ENCODE measurements at places on chromosomes 6 and 20.

GRCh38 chr6:3330199-3330598 is 71.5 kb downstream of the PSMG4 start:
- no peaks in the 10 kb centered on the region for H3K27me3 ChIP-seq
- DNase-seq, result no peak
- peaks cover 42% of the 10 kb centered on the region for H3K4me1 ChIP-seq
- H3K4me3 ChIP-seq, result no peak overlapping the region

DNA sequence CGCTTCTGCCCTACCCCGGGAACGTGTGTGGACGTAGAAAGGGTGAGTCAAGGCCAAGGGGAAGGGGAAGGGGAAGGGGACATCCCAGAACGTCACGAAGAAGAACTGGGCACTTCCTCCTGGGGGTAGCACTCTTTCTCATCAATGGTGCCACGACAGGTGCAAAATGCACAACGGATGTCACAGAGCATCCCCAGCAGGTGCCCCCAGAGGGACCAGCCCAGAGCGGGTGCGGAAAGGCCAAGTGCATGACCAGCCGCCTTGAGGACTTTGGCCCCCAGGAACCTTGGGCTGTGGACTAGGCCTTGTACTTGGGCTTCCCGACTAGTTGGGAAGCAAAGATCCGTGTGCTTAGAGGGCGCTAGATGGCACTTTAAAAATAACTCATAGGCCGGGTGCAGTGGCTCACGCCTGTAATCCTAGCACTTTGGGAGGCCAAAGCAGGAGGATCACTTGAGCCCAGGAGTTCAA is 12.1 kb upstream of the SRC start:
- peaks cover 13% of the 10 kb centered on the region for H3K4me1 ChIP-seq
- no peak overlapping the region for H3K27ac ChIP-seq
- no peaks in the 10 kb centered on the region for H3K27me3 ChIP-seq
- H3K4me3 ChIP-seq, result no peak overlapping the region
- DNase-seq, result peak; percentile 75
- no peaks in the 10 kb centered on the region for H3K36me3 ChIP-seq

DNA sequence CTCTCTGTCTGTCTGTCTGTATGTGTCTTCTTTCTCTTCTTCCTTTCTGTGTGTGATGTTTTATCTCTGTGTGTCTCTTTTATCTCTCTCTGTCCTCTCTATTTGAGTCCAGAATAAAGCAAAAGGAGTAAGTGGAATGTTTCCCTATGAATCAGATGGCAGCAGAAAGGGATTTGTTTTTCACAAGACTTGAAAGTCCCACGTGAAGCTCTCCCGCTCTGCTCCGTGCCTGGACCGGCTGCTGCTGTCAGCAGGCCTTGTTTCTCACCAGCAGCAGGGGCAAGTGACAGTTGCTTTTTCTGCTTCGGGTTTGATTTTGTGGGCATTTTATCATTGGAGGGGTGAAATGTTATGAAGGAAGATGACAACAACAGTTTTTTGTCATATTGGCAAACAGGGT is 212.7 kb downstream of the PACRG start:
- no peak overlapping the region for H3K27ac ChIP-seq
- H3K4me1 ChIP-seq, result peaks cover 15% of the 10 kb centered on the region
- H3K27me3 ChIP-seq, result no peaks in the 10 kb centered on the region
- H3K36me3 ChIP-seq, result peaks cover 5% of the 10 kb centered on the region

DNA sequence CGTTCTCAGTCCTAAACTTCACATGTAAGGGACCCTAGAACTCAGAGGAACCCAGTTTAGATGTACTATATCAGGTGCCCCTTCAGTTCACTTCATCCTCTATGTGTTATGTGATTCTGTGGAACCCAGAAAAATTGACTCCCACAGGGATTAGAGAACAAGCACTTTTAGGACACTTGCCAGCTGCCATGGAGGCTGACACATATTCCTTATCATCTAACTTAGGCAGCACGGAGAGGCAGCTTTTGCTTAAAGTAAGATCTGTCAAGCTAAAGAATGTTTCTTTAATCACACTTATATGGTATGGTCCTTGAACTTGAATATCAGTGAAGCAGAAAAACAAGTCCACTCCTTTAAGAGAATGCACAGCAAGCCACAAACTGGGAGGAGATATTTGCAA is 701.5 kb upstream of the ID4 start:
- H3K4me1 ChIP-seq, result peaks cover 3% of the 10 kb centered on the region
- DNase-seq, result no peak
- no peaks in the 10 kb centered on the region for H3K27me3 ChIP-seq
- no peaks in the 10 kb centered on the region for H3K36me3 ChIP-seq
- no peak overlapping the region for H3K27ac ChIP-seq

DNA sequence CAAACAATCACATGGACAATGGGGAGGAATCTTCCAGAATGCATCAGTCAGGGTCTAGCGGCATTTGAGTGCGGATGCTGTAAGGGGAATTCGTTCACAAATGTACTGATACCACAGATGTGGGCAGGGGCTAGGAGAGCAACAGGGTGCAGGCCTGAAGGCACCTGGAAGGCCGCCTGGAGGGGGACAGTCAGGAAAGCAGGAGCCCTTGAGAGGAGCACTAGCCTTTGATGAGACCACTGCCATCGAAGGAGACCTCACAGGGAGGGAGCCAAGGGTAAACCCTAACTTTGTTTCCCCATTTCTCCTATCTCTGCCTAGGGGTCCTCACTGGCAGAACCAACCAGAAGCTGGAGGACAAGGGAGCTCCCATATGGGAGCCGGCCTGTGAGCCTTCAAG is 38.2 kb downstream of the MYB start:
- H3K4me3 ChIP-seq, result no peak overlapping the region
- H3K27me3 ChIP-seq, result no peaks in the 10 kb centered on the region
- no peaks in the 10 kb centered on the region for H3K36me3 ChIP-seq

DNA sequence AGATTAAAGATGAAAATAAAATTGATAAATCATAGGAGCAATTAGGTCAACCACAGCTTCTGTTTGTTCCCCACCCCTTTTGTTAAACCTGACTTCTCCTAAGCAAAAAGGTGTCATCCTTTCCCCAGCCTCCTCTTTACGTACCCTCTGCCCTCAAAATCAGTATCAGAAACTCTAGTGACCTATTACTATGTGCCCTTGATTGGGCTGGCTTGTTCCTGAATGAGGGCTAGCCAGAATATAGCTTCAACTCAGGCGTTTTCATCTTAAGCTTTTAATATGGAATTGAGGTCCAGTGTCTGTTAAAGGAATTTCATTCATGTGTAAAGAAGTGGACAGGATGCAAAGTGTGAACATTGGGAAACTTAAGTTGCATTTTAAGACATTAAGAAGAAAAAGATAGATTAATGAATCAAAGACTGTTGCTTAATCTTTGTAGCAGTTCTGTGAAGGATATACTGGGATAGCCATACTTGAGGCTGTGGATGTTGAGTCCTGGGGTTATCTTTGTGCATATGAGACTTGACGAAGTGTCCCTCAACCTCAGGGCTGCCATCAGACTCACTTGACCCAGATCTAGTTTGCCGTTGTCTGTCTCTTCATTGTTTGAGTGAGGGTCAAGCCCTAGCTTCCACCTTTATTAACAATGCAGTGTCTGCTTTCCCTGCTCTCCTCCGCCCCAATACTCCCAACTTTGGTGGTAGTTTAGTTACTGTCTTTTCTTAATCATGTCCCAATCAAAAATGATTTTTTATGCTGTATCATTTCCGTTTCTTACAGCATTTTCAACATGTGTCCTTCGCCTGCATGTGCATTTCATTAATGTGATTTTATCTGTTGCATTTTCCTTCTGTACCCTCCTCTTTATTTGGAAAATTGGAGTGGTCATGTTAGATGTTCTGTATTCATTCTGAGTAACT is 1.9 kb downstream of the TBPL1 start:
- no peaks in the 10 kb centered on the region for H3K36me3 ChIP-seq
- H3K27me3 ChIP-seq, result no peaks in the 10 kb centered on the region
- peak overlapping the region; percentile 15 for H3K4me3 ChIP-seq
- no peak overlapping the region for H3K27ac ChIP-seq

- DNase-seq, result no peak
- H3K4me1 ChIP-seq, result no peaks in the 10 kb centered on the region
- H3K36me3 ChIP-seq, result no peaks in the 10 kb centered on the region
- H3K27me3 ChIP-seq, result no peaks in the 10 kb centered on the region
- no peak overlapping the region for H3K27ac ChIP-seq
Measured at GRCh38 chr20:60749804-60750602, 502.1 kb upstream of the CDH4 start.

- DNase-seq, result no peak
- peaks cover 3% of the 10 kb centered on the region for H3K4me1 ChIP-seq
- H3K36me3 ChIP-seq, result peaks cover 8% of the 10 kb centered on the region
- no peak overlapping the region for H3K4me3 ChIP-seq
Measured at GRCh38 chr20:8557711-8558110, 425.6 kb downstream of the PLCB1 start.

- H3K4me1 ChIP-seq, result no peaks in the 10 kb centered on the region
- H3K36me3 ChIP-seq, result no peaks in the 10 kb centered on the region
- H3K27me3 ChIP-seq, result peaks cover 7% of the 10 kb centered on the region
Measured at GRCh38 chr6:39206250-39206721, 23.0 kb downstream of the KCNK5 start.

DNA sequence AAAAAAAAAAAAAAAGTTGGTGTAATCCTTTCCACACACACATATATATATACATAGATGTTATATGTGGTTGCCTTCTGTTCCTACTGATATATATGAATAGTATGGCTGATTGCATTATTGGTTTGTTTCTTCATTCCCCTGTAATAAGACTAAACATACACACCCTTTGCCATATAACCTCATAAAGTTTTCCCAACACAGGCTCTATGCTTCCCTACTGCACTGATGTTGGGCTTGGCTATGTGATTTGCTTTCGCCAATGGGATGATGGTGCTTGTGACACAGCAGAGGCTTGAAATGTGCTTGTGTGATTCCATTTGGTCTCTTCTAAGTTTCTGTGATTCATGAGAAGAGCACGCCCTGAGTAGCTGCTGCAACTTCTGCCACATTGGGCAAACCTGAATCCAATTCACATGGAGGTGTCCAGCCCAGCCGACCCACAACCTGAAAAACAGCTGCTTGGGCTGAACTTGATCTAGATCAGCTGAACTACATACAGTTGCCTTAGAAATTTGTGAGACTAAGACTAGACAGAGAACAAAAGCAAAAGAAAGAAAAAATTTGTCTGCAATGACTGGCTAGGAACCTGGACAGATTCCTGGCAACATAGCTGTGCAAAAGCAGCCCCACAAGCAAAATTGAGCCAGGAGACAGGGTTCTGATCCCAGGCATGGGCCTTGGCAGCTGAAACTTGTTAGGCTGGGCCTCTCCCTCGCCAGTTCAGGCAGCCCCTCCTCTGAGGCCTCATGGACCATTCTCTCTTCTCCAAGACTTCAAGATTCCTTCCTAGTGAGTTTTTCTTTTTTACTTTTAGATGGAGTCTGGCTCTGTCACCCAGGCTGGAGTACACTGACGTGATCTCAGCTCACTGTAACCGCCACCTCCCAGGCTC is 13.4 kb upstream of the TBC1D20 start:
- DNase-seq, result no peak
- no peak overlapping the region for H3K4me3 ChIP-seq
- H3K4me1 ChIP-seq, result peaks cover 29% of the 10 kb centered on the region
- no peaks in the 10 kb centered on the region for H3K27me3 ChIP-seq
- H3K27ac ChIP-seq, result no peak overlapping the region

- peak overlapping the region; percentile 65 for H3K4me3 ChIP-seq
- H3K36me3 ChIP-seq, result peaks cover 1% of the 10 kb centered on the region
- DNase-seq, result no peak
- H3K27ac ChIP-seq, result peak overlapping the region; percentile 73
- H3K4me1 ChIP-seq, result peaks cover 21% of the 10 kb centered on the region
Measured at GRCh38 chr20:19849341-19850197, 91.5 kb downstream of the RIN2 start.
